ENCODE measurements at places on chromosomes 11 and 22.

GRCh38 chr11:13008061-13008435 is 1.1 kb upstream of the RASSF10 start:
- DNase-seq = no peak

DNA sequence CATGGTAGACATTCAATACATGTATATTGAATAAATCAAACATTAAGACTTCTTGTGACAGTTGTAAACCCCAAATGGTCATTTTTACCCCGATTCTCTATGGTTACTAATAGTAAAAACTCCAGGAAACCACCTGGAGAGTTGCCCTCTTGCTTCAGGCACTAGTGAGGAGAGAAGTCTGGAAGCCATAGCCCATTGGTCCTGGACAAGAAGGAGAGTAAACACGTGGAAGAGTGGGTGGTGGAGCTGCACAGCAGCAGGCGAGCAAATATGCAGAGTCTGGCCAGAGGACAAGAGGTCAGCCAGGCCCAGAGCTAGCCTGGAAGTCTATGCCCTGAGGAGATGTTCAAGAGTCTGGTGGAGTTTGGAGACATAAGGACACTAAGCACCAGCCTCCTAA is 17.7 kb downstream of the DCHS1 start:
- no peak for DNase-seq

DNA sequence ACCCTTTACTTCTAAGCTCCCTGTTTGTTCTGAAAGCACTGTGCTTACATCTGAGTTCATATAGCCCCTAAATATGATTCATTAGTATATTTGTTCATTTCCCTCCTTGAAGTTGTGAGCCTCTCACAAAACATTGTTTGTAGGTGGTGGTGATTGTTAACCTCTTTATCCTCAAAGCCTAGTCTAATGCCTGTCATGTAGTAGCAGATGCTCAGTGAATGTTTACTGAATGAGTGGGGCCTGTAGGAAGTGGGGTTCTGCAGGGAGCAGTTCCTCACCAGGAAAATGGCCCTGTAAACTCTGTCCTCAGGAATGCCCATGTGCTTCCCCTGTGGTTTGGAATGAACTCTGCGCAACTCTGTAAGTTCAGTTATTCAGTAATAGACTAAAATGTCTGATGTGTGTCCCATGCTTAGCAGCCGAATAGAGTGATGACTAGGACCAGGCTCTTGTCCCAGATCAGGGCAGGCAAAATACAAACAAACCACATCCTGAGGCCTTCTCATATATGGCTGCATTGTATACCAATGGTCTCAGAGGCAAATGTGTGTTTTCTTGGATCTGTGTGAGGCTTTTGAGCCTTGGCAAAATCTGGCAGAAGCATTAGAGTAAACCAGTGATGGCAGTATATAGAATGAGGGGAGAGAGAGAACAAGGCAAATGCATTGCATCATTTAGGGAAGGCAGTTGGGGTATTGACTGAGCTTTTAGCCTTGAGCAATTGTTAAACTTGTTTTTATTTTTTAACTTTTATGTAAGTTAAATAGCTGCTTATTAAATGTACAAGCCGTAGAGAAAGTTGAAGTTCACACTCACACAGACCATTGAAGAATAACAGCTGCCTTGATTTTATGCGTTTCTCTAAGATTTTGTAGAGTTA is 91.4 kb upstream of the BIRC3 start:
- no peak for DNase-seq

GRCh38 chr11:22581354-22582150 is 44.1 kb downstream of the FANCF start:
- DNase-seq = no peak

DNA sequence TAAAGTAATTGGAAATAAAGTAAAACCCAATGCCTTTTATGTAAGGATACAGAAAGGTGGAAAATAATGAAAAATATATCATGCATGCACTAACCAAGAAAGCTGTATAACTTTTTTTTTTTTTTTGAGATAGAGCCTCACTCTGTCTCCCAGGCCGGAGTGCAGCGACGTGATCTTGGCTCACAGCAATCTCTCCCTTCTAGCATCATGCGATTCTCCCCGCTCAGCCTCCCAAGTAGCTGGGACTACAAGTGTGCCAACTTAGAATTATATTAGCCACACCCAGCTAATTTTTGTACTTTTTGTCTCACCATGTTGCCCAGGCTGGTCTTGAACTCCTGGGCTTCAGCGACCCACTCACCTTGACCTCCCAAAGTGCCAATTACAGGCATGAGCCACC is 4.5 kb downstream of the GGT5 start:
- DNase-seq = no peak

DNA sequence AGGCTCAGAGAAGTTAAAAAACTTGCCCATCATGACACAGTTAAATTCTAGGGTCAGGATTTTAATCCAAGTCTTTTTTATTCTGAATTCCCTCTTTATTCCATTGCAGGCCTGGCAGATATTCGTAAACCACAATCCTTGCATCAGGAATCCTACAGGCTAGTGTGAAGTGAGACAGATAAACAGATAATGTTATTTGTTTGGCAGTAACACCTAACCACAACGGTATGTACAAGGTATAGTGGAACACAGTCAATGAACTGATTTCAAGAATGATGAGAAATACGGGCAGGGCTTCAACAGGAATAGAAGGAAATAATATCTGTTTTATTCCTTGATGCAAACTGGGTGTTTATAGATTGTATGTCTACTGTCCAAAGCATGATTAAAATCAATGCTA is 32.0 kb upstream of the NARS2 start:
- no peak for DNase-seq
